Neural crest cell (in vitro differentiated cells): ENCODE measurements at places on chromosomes 13 and 19. TPM values are rescaled to one million over a fixed set of nuclear protein-coding genes. Genes with fewer than 3 reads are reported as not detected.

The GAPDHS gene
- not detected in 2 replicates for total RNA-seq

The FFAR1 gene
- total RNA-seq: not detected in 2 replicates

The KEAP1 gene
- 79.7 and 82.5 TPM in 2 replicates for total RNA-seq

The ZIM2 gene
- total RNA-seq: not detected in 2 replicates

The RDH8 gene
- total RNA-seq: not detected in 2 replicates
